Activated T-cell treated with anti-CD3 and anti-CD28 coated beads for 1 hour (primary cell): ENCODE measurements at places on chromosomes 5 and 9.

DNA sequence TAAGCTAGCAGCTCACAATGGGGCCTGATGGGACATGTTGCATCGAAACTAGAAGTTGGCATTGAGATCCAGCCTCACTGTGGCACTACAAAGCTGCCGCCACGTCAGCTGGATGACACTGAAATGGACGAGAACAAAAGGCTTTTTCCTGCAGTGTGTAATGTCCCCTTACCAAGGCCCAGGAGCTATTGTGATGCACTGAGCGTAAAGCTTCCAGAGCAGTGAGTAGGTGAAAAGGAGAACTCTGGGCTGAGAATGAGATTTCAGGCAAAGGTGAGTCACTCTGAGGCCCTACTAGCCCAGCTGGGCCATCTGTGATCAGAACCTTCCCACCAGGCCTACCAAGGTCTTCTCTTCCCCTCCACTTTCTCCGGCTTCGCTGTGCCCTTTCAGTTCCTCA is 528.1 kb upstream of the KLF4 start:
- DNase-seq: no peak

DNA sequence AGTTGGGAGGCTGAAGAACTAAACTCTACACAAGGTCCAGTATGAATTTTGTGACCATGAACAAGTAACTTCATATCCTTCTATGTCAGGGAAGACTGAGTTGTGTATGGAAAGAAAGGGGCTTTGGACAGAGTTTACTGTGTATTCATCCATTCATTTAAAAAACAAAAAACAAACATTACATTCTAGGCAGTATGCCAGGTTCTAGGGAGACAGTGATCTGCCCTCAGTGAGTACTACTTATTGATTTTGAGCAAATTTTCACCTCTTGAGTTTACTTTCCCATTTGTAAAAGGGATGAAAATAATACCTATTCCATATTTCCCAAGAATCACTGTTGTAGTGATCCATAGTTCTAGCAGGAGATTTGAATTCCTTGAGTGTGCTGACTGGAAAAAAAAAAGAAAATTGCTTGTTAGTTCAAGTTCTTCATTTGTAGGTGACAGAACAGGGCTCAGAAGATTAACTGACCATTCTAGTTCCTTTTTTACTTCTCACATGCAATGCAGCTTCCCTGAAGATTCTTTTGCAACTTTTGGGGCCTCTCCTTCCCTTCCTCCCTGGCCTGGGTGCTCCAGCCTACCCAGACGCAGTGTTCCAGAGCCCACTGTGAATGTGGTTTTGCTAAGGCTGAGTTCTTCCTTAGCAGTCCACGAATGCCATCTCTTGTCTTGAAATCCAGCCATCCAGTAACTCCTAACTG is 2.6 kb upstream of the GAPVD1 start:
- no peak for DNase-seq

- no peak for DNase-seq
Measured at GRCh38 chr5:126852091-126852571, 75.2 kb downstream of the LMNB1 start.

GRCh38 chr5:4023091-4023752 is 427.6 kb downstream of the IRX1 start:
- DNase-seq: no peak

- DNase-seq: no peak
Measured at GRCh38 chr9:91147079-91147708, 214.5 kb downstream of the AUH start.
